A549 treated with RU486 at 1 μM for 4 hours (cell line): ENCODE measurements at places on chromosomes 4 and X. TPM values are rescaled to one million over a fixed set of nuclear protein-coding genes. Genes with fewer than 3 reads are reported as not detected.

The CLNK gene
- not detected in 5 replicates for total RNA-seq

The TCEAL5 gene
- total RNA-seq: not detected in 5 replicates

The FAT4 gene
- 0.85 to 2.1 TPM (median 1.4 TPM) in 5 replicates for total RNA-seq

The FIP1L1 gene
- 28.4 to 38.6 TPM (median 34.0 TPM) in 5 replicates for total RNA-seq

The CT45A3 gene
- 0.15 to 0.17 TPM in 2 of 5 replicates, not detected in the others for total RNA-seq

The ARL9 gene
- not detected in 5 replicates for total RNA-seq

The PAGE5 gene
- total RNA-seq: not detected in 5 replicates

The MID1 gene
- total RNA-seq: 34.5 to 52.3 TPM (median 46.3 TPM) in 5 replicates

The OTC gene
- not detected in 5 replicates for total RNA-seq

The BTK gene
- total RNA-seq: 0.08 to 0.37 TPM (median 0.23 TPM) in 5 replicates

The ATOH1 gene
- total RNA-seq: not detected in 5 replicates

The HMGN5 gene
- total RNA-seq: 2.4 to 3.8 TPM (median 2.6 TPM) in 5 replicates

The CCNA2 gene
- total RNA-seq: 29.9 to 51.0 TPM (median 47.8 TPM) in 5 replicates

The FGFBP1 gene
- total RNA-seq: 3.7 to 4.5 TPM (median 4.3 TPM) in 5 replicates

The EOLA2 gene
- 56.4 to 64.9 TPM (median 59.2 TPM) in 5 replicates for total RNA-seq

The NDNF gene
- total RNA-seq: not detected in 5 replicates

The MTCP1 gene
- 15.0 to 21.5 TPM (median 16.8 TPM) in 5 replicates for total RNA-seq

The TRIM60 gene
- not detected in 5 replicates for total RNA-seq

The GAGE12E gene
- not detected in 5 replicates for total RNA-seq

The CXCL9 gene
- not detected in 5 replicates for total RNA-seq
